ENCODE measurements at places on chromosomes 4 and X. TPM values are rescaled to one million over a fixed set of nuclear protein-coding genes. Genes with fewer than 3 reads are reported as not detected.
A peak's percentile ranks its signal among the peaks of the same experiment; 100 is the strongest.

TENM3 gene
- total RNA-seq, result 34.1 TPM

SOD3 gene
- total RNA-seq, result not detected

GRCh38 chrX:136794080-136794479 is 13.3 kb upstream of the ARHGEF6 start:
- H3K27me3 ChIP-seq, result peaks cover 28% of the 10 kb centered on the region
- H3K4me3 ChIP-seq, result no peak overlapping the region
- no peak overlapping the region for H3K27ac ChIP-seq
- H3K36me3 ChIP-seq, result no peaks in the 10 kb centered on the region
- no peaks in the 10 kb centered on the region for H3K4me1 ChIP-seq

GRCh38 chrX:106000203-106000602 is 38.3 kb downstream of the SERPINA7 start:
- no peaks in the 10 kb centered on the region for H3K36me3 ChIP-seq
- H3K4me3 ChIP-seq, result no peak overlapping the region
- H3K27me3 ChIP-seq, result peaks cover 67% of the 10 kb centered on the region
- DNase-seq, result peak; percentile 0
- H3K4me1 ChIP-seq, result no peaks in the 10 kb centered on the region

DNA sequence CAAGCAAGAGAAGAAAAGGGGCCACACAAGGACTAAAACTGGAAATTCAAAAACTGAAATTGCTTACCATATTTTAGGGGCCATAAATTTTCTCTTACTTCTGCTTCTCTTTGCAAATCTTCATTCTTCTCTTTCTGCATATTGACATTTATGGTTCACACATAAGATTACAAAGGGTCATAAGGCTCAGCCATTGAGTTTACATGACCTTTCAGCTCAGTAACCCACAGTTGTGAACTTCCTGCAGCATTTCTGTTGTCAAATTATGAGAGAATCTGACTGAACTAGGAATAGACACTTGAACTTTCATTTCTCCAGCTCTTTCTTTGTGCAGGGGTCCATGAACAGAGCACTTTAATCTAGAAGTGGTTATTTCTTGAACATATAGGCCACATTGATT is 434.8 kb upstream of the CT83 start:
- no peak overlapping the region for H3K4me3 ChIP-seq
- H3K4me1 ChIP-seq, result no peaks in the 10 kb centered on the region
- no peaks in the 10 kb centered on the region for H3K36me3 ChIP-seq
- H3K27ac ChIP-seq, result no peak overlapping the region
- no peak for DNase-seq
- H3K27me3 ChIP-seq, result no peaks in the 10 kb centered on the region

DNA sequence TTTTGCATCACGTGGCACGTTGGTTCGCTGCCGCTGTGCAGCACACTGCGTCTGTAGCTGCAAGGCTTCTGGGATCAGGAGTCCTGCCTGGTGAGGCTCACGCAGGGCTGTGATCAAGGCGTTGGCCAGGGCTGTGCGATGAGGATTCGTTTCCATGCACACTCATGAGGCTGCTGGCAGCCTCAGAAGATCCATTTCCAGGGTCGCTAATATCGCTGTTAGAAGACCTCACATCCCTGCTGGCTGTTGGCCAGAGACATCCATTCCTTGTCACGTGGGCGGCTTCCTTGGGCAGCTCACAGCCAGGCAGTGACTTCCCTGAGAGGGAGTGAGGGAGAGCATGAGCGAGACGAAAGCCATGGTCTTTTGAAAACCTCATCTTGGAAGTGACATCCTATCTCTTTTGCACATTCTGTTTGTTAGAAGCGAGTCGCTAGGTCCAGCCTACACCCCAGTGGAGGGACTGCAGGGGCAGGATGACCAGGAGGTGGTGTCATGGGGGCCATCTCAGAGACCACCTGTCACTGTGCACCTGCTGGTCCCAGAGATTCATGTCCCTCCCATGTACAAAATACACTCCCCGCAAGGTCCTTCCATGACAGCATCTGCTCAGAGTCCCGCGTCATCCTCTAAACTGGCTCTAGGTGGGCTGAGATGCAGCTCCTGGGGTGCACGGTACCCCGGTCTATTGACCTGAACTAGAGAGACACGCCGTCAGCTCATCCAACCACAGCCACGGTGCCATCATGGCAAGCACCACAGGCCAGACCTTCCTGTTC is 12.2 kb downstream of the RGS12 start:
- H3K27me3 ChIP-seq, result no peaks in the 10 kb centered on the region
- H3K27ac ChIP-seq, result no peak overlapping the region
- peaks cover 5% of the 10 kb centered on the region for H3K4me1 ChIP-seq

- H3K36me3 ChIP-seq, result no peaks in the 10 kb centered on the region
- H3K4me1 ChIP-seq, result no peaks in the 10 kb centered on the region
- peaks cover 93% of the 10 kb centered on the region for H3K27me3 ChIP-seq
- H3K27ac ChIP-seq, result no peak overlapping the region
- no peak overlapping the region for H3K4me3 ChIP-seq
- peak; percentile 33 for DNase-seq
Observed at GRCh38 chr4:143617994-143618679, 82.3 kb downstream of the FREM3 start.

GRXCR1 gene
- not detected for total RNA-seq

GRCh38 chr4:105122350-105122749 is 24.3 kb upstream of the TET2 start:
- H3K27ac ChIP-seq, result no peak overlapping the region
- no peaks in the 10 kb centered on the region for H3K4me1 ChIP-seq
- peaks cover 7% of the 10 kb centered on the region for H3K36me3 ChIP-seq
- no peaks in the 10 kb centered on the region for H3K27me3 ChIP-seq
- DNase-seq, result peak; percentile 44
- no peak overlapping the region for H3K4me3 ChIP-seq

GRCh38 chr4:152255437-152255836 is 280.5 kb downstream of the FBXW7 start:
- H3K27me3 ChIP-seq, result no peaks in the 10 kb centered on the region
- peak; percentile 57 for DNase-seq
- no peak overlapping the region for H3K27ac ChIP-seq
- H3K36me3 ChIP-seq, result no peaks in the 10 kb centered on the region
- H3K4me3 ChIP-seq, result no peak overlapping the region

GRCh38 chr4:158496030-158496741 is 25.5 kb upstream of the RXFP1 start:
- no peak overlapping the region for H3K27ac ChIP-seq
- no peak overlapping the region for H3K4me3 ChIP-seq
- peak; percentile 61 for DNase-seq
- H3K27me3 ChIP-seq, result no peaks in the 10 kb centered on the region

DNA sequence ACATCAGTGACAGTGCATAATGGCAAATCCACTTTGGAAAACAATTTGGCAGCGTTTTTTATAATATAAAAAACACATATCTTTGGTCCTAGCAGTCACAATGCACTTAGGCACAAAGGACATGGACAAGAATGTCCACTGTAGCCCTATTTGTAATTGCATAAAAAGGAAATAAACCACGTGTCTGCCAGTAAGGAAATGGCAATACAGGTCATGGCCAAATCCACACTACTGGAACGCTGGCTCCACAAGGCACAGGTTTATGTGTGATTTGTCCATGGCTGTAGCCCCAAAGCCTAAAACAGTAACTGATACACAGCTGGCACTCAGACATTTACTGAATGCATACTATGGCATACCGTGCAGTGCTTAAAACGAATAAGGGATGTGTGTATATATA is 69.7 kb downstream of the CD99L2 start:
- no peaks in the 10 kb centered on the region for H3K4me1 ChIP-seq
- H3K27ac ChIP-seq, result no peak overlapping the region
- no peak for DNase-seq
- H3K4me3 ChIP-seq, result no peak overlapping the region
- H3K27me3 ChIP-seq, result no peaks in the 10 kb centered on the region

DNA sequence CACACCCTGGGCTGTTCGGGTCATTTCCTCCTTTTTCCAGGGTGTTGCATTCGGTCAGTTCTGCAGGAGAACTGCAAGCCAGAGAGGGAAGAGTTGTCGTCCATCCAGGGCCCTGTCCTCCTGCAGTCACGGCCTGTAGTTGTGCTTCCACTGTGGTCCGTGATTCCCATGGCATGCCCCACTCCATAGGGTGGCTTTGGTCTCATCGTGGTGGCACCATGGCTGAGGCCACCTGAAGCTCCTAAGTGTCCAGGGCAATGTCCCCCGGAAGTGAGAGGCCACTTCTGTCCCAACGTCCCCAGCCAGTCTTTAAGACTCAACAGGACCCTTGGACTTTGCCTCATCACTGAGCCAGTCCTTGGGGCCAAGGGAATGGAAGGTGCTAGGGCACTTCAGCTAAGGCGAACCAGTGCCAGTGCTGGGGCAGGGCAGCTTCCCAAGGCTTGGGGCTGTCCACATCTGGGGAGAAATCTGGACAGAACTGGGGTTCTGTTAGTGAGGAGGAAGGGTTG is 83.7 kb downstream of the HTRA3 start:
- H3K36me3 ChIP-seq, result no peaks in the 10 kb centered on the region
- H3K4me1 ChIP-seq, result peaks cover 17% of the 10 kb centered on the region
- DNase-seq, result no peak
- no peak overlapping the region for H3K27ac ChIP-seq
- no peaks in the 10 kb centered on the region for H3K27me3 ChIP-seq

RBM46 gene
- total RNA-seq, result 0.21 TPM

- no peak overlapping the region for H3K4me3 ChIP-seq
- peaks cover 2% of the 10 kb centered on the region for H3K36me3 ChIP-seq
- H3K27ac ChIP-seq, result no peak overlapping the region
- peaks cover 59% of the 10 kb centered on the region for H3K27me3 ChIP-seq
- no peak for DNase-seq
Observed at GRCh38 chrX:107724653-107725052, 50.9 kb downstream of the TSC22D3 start.

DNA sequence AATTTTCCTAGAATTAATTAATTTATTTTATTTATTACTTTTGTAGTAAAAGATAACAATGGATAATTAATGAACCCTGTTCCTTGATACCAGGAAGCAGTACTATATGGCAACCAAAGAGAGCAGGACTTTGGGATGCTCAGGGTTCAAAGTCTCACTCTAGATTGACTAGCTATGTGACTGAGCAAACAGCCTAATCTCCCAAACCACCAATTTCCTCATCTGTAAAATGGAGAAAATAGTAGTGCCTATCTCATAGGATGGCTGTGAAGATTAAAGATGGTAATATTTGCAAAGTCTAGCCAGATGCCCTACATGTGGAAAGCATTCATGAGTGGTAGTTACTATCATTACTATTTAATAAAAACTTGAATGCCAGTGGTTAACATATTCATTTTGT is 97.6 kb downstream of the PRDM5 start:
- H3K27ac ChIP-seq, result no peak overlapping the region
- no peaks in the 10 kb centered on the region for H3K4me1 ChIP-seq
- no peaks in the 10 kb centered on the region for H3K36me3 ChIP-seq
- no peak for DNase-seq

- H3K27ac ChIP-seq, result no peak overlapping the region
- H3K27me3 ChIP-seq, result no peaks in the 10 kb centered on the region
- DNase-seq, result peak; percentile 19
- no peaks in the 10 kb centered on the region for H3K36me3 ChIP-seq
Observed at GRCh38 chr4:72448231-72448630, 120.8 kb downstream of the ADAMTS3 start.

GLRB gene
- total RNA-seq, result 5.9 TPM

BEND2 gene
- total RNA-seq, result not detected

F8A1 gene
- total RNA-seq, result 10.4 TPM

- peaks cover 40% of the 10 kb centered on the region for H3K36me3 ChIP-seq
- H3K27ac ChIP-seq, result no peak overlapping the region
- H3K27me3 ChIP-seq, result no peaks in the 10 kb centered on the region
Observed at GRCh38 chr4:7772711-7773385, 166.8 kb downstream of the AFAP1 start.

- H3K27me3 ChIP-seq, result no peaks in the 10 kb centered on the region
- peaks cover 9% of the 10 kb centered on the region for H3K36me3 ChIP-seq
- no peak for DNase-seq
- no peaks in the 10 kb centered on the region for H3K4me1 ChIP-seq
- no peak overlapping the region for H3K4me3 ChIP-seq
Observed at GRCh38 chrX:346034-346813, 27.6 kb upstream of the GTPBP6 start.

ING2 gene
- total RNA-seq, result 7.1 TPM

JCHAIN gene
- total RNA-seq, result not detected

- no peak overlapping the region for H3K4me3 ChIP-seq
- H3K27ac ChIP-seq, result no peak overlapping the region
- peaks cover 26% of the 10 kb centered on the region for H3K27me3 ChIP-seq
- no peak for DNase-seq
- peaks cover 5% of the 10 kb centered on the region for H3K4me1 ChIP-seq
- no peaks in the 10 kb centered on the region for H3K36me3 ChIP-seq
Observed at GRCh38 chr4:15809466-15809865, 31.3 kb downstream of the CD38 start.

DNA sequence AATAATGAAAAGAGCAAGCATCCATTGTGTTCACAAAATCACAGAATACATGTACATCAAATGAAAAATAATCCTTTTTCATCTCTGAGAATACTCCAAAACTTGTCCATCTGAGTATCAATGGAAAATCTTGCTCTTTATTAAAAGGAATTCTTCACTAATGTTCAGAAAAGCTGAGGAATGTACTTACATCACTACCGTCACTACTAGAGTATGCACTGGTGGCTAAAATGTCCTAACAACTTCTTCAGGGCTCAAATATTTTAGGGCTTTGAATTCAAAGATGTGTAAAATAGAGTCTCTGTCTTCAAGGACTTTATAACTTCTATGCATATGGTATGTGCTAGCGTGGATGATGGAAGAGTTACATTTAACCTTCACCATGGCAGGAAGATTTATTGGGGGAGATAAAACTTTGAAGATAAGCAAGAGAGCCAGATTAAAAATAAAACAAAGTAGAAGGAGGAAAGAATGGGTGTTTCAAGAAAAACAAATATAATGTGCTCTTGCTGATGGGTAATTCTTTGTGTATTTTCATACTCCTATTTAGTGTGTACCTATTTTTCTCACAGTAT is 55.1 kb downstream of the DMD start:
- peaks cover under 1% of the 10 kb centered on the region for H3K27me3 ChIP-seq
- H3K27ac ChIP-seq, result no peak overlapping the region
- no peaks in the 10 kb centered on the region for H3K4me1 ChIP-seq
- no peaks in the 10 kb centered on the region for H3K36me3 ChIP-seq

- H3K27ac ChIP-seq, result no peak overlapping the region
- no peaks in the 10 kb centered on the region for H3K27me3 ChIP-seq
- DNase-seq, result no peak
Observed at GRCh38 chr4:73860917-73861316, 7.8 kb downstream of the PF4V1 start.

- DNase-seq, result peak; percentile 25
- H3K4me1 ChIP-seq, result no peaks in the 10 kb centered on the region
- peaks cover 71% of the 10 kb centered on the region for H3K27me3 ChIP-seq
- H3K36me3 ChIP-seq, result no peaks in the 10 kb centered on the region
- H3K4me3 ChIP-seq, result no peak overlapping the region
Observed at GRCh38 chr4:111798840-111799239, 346.4 kb upstream of the FAM241A start.

Data from MCF 10A (cell line).